Glomerular endothelial cell (primary cell): ENCODE measurements at places on chromosomes 12 and 14. TPM values are rescaled to one million over a fixed set of nuclear protein-coding genes. Genes with fewer than 3 reads are reported as not detected.

DNA sequence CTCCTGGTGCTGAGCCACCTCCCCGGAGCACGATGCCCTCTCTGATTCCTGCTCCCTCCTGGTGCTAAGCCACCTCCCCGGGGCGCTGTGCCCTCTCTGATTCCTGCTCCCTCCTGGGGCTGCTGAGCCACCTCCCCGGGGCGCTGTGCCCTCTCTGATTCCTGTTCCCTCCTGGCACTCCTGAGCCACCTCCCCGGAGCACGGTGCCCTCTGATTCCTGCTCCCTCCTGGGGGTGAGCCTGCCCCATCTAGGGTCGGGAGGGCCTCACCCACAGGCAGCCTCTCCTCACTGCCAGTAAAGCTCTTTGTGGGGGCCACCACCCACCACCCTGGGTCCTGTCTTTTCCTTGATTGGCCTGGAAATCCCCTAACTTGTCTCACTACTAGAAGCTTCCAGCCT lies 327.6 kb upstream of the SFSWAP start:
- DNase-seq: no peak

The LYZ gene
- not detected in 2 replicates for total RNA-seq

DNA sequence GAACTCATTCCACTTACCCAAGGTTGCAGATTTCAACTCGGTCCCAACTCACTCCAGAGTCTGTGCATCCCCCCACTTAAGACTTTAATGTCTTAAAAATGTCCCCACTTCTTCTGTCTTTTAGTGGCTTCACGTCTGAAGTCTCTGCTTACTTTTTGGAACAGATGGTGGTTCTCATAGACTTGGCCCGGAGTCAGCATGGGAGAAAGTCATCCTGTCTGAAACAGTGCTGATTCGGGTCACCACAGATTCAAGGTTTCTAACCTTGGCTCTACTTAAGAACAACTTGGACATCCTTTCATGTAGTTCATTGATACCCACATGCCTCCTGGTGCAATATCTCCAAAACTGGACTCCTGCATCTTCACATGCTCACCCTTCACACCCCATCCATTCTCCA lies 26.0 kb downstream of the CHST11 start:
- no peak for DNase-seq

GRCh38 chr14:26765768-26766520 lies 168.1 kb upstream of the NOVA1 start:
- no peak for DNase-seq

GRCh38 chr14:32590157-32590556 lies 261.1 kb downstream of the AKAP6 start:
- no peak for DNase-seq

The PIWIL1 gene
- 0.10 TPM in 1 of 2 replicates, not detected in the other for total RNA-seq
